ENCODE measurements at places on chromosomes 16 and 17.

GRCh38 chr17:61415374-61416210 is 15.9 kb downstream of the TBX2 start:
- no peak for DNase-seq

GRCh38 chr16:84484579-84485254 is 19.7 kb downstream of the MEAK7 start:
- DNase-seq: no peak

DNA sequence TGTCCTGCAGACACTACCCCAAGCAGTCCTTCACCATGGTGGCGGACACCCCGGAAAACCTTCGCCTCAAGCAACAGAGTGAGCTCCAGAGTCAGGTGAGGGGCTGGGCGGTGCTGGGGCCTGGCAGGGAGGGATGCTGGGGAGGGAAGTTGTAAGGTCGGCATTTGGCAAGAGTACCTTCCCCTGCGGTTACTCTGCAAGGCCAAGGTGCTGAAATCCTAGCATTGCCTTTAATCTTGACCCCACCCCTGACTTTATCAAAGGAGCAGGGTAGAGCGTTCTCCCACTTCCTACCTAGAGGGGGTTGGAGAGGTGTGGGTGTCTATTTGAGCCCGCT is 20.5 kb downstream of the LASP1 start:
- no peak for DNase-seq

DNA sequence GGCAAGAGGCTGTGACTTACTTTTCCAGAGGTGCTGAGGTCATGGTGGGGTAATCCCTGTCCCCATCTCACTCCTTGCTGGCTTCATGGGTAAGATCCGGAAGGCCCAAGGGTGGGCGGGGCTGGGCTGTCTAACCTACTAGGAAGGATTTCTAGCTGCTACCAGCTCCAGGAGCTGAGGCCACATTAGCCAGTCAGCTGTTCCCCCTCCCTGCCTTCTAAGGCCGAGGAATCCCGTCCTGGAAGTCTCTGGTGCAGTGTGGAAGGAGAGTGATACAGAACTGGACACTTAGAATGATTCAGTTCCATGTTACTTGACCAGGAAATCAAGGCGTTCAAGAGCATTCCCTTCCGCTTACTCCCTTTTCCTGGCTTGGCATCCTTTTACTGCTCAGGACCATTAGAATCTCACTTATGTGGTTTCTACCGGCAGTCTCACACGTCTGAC is 8.9 kb downstream of the GNGT2 start:
- no peak for DNase-seq

Measured in NCI-H1417 treated with DMSO at 0.1 percent for 48 hours (cell line).